ENCODE measurements at places on chromosomes 2 and 18.

GRCh38 chr2:192236136-192236535 lies 41.4 kb upstream of the TMEFF2 start:
- DNase-seq = no peak

- no peak for DNase-seq
Observed at GRCh38 chr2:108627911-108628567, 91.2 kb upstream of the RANBP2 start.

GRCh38 chr2:14684516-14684915 lies 52.0 kb downstream of the LRATD1 start:
- no peak for DNase-seq

DNA sequence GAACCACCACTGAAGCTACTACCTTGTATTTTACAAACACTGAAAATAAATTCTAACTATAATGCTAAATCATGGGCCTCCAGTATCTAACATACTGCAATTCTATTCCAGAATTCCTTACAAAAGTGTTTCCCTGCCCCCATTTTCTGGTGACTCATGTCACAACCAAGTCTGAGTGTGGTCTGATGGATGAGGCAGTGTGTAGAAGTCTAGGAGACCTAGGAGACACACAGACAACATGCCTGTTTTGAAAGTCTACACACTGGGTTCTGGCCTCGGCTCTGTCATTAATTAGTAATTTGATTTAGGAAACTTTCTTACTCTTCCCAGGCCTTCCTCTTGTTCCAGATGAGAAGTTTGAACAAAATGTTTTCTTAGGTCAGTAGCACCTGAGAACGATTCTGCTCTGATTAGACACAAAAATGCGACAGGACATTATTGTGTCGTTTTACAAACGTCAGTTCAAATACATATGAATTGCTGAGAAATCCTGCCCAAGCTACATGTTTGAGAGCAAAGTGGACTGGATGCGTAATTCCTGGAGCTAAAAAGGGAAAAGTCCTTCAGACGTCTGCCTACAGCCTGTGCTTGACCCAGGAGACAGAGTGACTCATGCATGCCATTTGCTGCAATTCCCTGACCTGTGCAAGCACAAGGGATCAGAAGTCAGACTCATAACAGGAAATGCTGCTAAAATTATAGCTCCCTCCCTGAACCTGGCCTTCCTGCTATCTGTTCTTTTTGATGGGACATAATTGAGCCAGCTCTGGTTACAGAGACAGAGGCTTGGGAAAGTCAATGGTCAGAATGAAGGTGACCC lies 494.4 kb downstream of the SOX11 start:
- no peak for DNase-seq

- no peak for DNase-seq
Observed at GRCh38 chr2:182404092-182404491, 22.7 kb downstream of the PDE1A start.

GRCh38 chr2:237361194-237362004 lies 52.6 kb downstream of the COL6A3 start:
- DNase-seq = no peak

DNA sequence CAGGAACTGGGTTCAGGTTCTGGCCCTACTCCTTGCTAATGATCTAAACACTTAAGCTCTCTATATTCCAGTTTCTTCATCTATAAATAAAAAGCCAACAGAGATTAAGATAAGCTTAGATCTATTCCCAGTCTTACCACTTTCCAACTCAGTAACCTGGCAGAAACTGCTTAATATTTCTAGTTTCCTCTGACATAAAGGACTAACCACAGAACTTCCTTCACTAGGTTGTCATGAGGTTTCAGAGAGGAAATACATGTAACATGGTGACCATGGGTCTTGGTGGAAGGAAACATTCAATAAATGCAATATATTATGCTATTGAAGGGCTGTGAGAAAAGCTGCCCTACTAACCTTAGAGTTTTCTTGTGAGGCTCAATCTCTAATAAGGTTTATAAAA lies 114.4 kb upstream of the PDE1A start:
- DNase-seq = no peak

DNA sequence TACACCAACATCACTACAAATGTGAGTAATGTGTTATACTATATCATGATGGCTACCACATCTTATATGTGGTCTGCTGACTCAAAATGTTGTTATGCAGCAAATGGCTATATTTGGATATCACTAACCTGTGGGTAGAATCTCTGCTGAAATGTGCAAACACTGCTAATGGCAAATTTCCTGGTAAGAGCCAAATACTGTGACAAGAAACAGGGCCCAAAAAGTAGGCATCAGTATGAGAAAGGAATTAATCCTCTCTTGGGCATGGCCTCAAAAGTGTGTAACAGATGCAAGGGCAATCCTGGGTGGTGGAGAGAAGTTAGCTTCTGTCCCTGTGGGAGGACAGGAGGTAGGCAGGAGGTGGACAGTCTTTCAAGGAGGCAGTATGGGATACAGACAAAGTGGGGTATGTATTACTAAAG lies 13.3 kb downstream of the ATF2 start:
- no peak for DNase-seq

- DNase-seq = no peak
Observed at GRCh38 chr2:174762464-174762863, 1.8 kb downstream of the CHRNA1 start.

DNA sequence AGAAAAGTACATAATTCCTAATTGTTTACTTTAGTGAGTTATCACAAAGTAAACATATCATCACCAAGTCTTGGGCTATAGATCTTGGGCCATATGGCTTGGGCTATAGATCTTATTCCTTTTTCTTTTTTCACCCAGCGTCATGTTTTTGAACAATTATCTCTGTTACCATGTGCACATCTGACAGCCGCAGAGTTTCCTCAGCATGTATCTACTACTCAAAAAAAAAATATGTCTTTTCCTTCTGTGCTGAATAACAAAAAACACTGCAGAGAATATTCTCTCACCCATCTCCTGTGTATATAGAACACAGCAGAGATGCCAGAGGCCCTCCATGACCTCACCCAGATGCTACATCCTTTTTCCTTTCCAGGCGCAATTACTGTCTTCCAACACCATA lies 76.2 kb upstream of the MYO3B start:
- DNase-seq = no peak

GRCh38 chr2:148817210-148817708 lies 57.8 kb upstream of the KIF5C start:
- no peak for DNase-seq

DNA sequence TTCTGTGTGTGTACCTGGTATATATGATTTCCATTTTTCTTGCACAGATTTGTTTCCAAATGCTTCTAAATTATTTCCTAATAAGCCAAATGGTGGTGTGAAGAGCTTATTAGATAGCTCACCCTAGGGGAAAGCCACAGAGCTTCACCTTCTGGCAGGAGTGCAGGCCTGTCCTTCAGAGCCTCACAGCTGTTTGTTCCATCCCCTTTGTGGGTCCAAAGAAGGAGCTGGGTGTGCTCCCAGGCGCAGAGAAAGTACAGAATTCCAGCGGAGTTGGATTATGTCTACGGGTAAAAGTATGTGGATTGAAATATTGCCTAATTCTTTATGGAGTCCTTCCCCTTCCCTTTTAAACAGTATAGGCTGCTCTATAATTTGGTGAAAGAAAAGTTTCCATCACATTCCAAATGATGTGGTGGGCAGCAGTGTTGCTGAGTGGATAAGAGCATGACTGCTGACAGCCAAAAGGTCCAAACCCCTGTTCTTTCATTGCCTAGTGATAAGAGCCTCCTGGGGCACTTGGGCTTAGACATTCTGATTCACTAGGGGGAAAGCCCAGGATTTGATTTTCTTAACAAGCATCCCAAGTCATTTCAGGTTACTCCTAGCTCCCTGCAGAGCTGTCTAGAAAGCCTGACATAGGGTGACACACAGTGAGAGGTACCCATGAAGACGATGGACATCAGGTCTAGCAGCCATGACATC lies 86.6 kb downstream of the WDSUB1 start:
- DNase-seq = no peak

DNA sequence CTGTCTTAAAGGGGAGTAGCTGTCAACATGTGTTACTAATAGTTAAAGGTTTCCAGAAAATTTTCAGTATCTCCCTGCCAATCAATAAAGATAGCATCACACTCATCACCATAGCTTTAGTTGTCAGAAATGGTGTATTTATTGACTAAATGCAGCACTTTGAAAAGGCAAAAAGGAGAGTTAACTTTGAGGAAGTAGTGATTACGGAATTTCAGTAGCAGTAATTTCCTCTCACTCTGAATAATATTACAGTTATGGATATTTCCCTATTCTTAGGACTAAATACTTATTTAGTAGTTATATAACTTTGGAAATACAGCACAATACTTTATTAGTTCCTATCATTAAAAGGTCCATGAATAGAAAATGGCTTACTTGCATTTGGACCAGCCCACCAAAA lies 250.5 kb downstream of the CAMKMT start:
- DNase-seq = no peak

GRCh38 chr2:3430172-3430571 lies 50.7 kb downstream of the TRAPPC12 start:
- DNase-seq = no peak

DNA sequence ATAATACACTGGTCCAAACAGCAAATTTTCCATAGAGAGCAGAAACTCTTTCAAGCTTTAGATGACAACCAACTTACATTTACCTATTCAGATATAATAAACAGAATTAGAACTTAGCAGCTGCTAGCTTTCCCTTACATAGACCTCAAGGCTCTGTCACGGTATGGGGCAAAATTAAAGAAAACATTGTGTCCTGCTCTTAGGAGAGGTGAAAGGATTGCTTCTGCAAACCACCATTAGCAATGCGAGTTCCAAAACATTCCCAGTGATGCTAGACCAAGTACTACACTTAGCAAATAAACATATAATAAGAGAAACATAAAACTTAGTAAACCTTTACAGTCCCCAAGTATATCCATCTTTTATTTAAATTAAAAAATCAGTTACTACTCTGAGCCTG lies 183.3 kb downstream of the CAMKMT start:
- DNase-seq = no peak

- peak; percentile 73 for DNase-seq
Observed at GRCh38 chr2:182866095-182866460, 359 bp downstream of the FRZB start.

DNA sequence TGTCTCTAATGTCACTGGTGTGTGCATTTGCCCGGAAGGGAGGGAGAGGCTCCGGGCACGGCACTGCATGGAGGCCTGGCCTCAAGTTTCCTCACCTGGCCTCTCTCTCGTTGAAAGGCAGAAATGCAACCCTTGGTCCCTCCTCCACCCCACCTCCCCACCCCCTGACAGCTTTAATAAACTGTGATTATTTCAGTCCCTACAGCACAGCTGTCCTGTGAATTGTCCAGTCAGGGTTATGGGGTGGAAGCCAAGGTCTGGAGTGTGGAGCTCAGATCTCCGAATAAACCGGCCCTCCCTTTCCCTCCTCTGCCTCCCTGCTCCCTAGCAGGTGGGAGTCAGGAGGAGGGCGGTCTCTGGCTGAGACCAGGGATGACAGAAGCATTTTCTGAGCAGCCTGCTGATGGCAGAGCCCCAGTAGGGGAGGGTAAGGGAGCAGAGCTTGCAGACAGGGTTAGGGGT lies 199.2 kb upstream of the SMAD2 start:
- DNase-seq = no peak

DNA sequence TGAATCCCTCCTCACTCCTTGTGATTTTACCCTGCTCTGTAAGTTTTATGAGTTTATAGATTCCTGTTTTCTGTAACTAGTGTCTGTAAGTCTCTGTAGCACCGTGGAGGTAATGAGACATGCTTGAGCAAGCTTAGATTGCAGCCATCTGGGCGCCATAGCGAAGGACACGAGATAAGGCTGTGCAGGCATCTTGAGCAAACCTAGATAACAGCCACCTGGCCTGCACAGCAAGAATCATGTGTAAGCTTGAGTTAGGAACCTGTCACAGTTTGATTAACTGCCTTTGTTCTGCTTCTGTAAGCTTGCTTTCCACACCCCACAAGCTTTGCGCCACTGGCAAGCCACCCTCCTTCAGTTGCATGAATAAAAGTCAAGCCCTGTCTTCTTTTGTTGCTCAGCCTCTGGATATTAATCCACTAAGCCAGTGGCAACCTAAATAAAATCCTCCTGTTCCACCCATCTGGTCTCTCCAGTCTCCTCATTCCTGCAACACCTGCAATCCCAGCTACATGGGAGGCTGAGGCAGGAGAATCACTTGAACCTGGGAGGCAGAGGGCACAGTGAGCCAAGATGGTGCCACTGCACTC lies 270.6 kb upstream of the RGPD4 start:
- no peak for DNase-seq

DNA sequence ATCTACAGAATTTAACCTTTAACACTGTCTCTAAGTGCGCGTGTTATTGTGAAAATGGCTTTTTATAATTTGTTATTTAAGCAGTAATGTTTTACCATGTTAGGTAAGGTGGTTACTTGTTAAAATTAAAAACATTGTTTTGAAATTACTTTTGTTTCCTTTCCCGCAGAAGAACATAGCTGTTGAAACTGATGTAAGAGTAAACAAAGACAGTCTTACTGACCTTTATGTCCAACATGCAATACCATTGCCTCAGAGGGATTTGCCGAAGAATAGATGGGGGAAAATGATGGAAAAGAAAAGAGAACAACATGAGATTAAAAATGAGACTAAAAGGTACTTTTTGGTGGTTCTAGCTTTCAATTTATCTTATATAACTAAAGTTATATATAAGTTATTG lies 2.1 kb downstream of the C2orf49 start:
- DNase-seq = no peak

GRCh38 chr2:15841776-15842560 lies 98.4 kb upstream of the MYCN start:
- no peak for DNase-seq

DNA sequence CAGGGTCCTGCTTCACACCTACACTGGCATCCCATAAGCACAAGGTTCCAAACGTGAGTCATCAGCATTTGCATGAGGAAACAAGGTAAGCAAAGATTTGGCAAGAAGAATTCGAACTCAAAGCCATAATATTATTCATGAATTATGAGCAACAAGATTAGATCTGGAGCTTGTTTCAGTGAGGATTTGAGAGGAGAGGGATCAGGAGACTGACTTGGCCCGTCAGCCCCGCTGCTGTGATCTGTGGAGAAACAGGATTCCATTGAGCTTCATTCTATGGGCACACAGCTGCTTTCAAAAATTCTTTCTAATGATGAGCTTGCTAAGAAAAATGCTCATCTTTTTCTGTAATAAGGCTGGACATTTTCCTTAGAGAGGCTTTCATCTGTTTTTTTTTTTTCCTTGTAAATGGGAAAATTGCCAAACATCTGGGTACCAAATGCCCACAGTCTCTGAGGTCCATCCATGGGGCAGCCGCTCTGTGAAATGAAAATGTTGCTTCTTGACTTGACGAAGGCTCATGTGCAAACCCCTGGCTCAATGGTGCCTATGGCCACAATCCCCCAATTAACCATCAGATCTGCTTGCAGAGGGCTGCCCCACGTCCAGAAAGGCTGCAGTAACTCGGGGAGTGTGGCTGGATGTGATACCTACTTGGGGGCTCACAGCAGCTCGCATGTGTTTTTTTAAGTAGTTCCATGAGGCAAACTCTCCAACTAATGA lies 179.3 kb downstream of the TMEM18 start:
- DNase-seq = no peak

- no peak for DNase-seq
Observed at GRCh38 chr18:25287106-25287505, 64.9 kb downstream of the ZNF521 start.

- no peak for DNase-seq
Observed at GRCh38 chr2:163859951-163860350, 124.1 kb upstream of the FIGN start.

All from ascending aorta (tissue), 2 donors.